Immature natural killer cell (primary cell): ENCODE measurements at places on chromosomes 5 and 9. TPM values are rescaled to one million over a fixed set of nuclear protein-coding genes. Genes with fewer than 3 reads are reported as not detected.

DNA sequence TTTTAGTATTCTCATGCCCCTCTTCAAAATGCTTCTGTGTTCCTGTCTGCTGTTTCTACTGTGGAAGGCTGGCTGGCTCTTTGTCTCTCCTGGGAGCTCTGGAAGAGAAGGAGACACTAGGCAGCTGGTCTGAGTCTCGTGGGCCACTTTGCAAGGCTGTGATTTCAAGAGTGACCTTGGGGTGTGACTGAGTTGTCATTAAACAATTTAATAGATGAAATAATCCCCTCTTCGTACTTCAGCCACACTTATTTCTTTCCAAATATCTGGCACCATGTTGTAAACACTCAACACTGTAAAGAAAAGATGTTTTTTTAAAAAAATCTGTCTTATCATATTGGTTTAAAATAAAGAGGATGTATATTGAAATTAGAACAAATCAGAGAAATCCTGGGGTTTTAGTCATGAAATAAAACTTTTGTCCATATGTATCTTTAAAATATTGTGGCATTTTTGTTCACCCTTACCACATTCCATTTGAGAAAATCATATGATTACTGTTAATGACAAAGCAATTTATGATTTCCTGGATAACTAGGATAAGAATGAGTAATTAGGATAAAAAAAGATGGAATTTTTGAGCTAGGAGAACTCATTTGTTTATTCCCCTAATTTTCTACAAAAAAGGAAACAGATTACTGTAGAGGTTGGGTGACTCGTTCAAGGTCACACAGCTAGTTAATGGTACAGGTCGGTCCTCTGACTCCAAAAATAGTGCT is 200.8 kb downstream of the MAT2B start:
- no peak for DNase-seq

The OMD gene
- polyA plus RNA-seq: not detected

The PPP2R2B gene
- polyA plus RNA-seq: 41.0 TPM

DNA sequence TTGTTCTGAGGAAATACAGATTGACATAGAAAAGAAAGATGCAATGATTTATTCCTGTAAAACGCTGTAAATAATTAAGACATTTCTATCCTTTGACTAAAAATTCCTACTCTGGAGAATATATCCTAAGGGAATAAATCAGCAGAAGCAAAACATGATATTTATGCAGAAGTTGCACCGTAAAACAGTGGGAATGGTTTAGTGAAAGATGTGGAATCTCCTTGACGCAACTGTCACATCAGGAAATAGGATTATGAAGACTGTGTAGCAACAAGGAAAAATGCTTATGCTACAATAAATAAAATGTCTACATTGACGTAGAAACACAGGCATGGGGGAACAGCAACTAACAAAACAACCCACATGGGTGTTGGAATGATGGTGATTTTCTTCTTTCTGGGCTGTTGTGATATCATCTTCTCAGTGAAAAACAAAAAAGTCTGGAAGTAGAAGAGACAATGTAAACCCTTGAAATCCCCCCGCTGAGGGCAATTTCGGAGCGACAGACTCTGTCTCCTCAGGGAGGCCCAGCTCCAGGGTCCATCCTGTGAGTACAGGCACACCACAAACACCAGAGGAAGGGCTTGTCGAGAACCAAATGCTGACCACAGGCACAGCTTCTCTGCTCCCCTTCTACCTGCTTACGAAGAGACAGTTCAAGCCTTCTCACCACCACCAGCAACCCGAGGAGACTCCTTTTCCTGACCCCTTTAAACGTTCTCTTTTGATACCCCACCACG is 25.2 kb downstream of the COL23A1 start:
- DNase-seq: no peak

GRCh38 chr9:93316726-93317494 is 133.0 kb downstream of the WNK2 start:
- DNase-seq: no peak

- no peak for DNase-seq
Observed at GRCh38 chr5:61626639-61627282, 294.7 kb downstream of the ZSWIM6 start.

DNA sequence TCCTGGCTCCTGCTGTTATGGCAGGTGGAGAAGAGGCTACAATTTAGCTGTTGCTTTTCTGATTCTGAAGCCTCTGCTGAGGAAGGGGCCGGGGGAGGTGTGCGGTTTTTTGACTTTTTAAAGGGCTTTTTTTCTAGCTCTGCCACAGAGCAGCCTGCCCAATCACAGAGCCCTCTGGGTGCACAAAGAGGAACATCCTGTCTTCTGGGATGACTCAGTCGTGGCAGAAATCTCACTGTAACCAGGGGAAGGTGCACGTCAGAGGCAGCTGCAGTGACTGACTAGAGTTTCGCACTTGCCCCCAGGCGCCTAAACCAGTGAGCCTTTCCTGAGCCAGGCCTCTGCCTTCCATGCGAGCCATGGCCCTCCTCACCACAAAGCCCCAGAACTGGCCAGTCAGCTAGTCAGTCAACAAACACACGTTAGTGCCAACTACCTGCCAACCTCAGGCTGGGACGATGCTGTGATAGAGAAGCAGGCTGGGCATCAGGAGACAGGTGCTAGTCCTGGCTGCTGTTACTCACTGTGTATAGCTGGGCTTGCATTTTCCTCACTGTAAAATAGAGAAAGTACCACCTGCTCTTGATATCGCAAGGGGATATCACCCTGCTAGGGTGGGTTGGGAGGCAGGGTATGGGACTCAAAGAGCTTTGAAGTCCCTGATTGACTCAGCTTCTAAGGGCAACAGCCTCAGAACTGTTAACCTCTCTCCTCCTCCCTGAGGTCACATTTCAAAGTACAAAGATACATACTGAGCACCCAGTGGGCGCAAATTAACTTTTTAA is 2.2 kb downstream of the AKNA start:
- DNase-seq: peak; percentile 98

GRCh38 chr5:55860288-55860687 is 9.1 kb downstream of the IL31RA start:
- DNase-seq: no peak

GRCh38 chr9:9521033-9521779 is 1091.6 kb downstream of the PTPRD start:
- DNase-seq: no peak
